Kidney (tissue), 22 donors: ENCODE measurements at places on chromosomes 16 and 17. TPM values are rescaled to one million over a fixed set of nuclear protein-coding genes. Genes with fewer than 3 reads are reported as not detected.

Gene CRISPLD2
- total RNA-seq, result 108 TPM

Gene C16orf46
- total RNA-seq, result 1.7 TPM

Gene SLC9A5
- total RNA-seq, result 1.1 TPM

Gene LGALS9B
- total RNA-seq, result not detected

Gene ZSCAN10
- not detected for total RNA-seq

Gene DPEP1
- 24.2 TPM for total RNA-seq

Gene GRIN2A
- 6.5 TPM for total RNA-seq

Gene SSTR5
- 6.7 TPM for total RNA-seq

Gene KRT36
- total RNA-seq, result not detected
